Uterine smooth muscle cell (primary cell): ENCODE measurements at places on chromosomes 4 and X. TPM values are rescaled to one million over a fixed set of nuclear protein-coding genes. Genes with fewer than 3 reads are reported as not detected.

INTU gene
- total RNA-seq = 5.5 and 8.1 TPM in 2 replicates

BTC gene
- 0.11 and 0.25 TPM in 2 replicates for total RNA-seq

VCX gene
- not detected in 2 replicates for total RNA-seq

GYPB gene
- total RNA-seq = not detected in 2 replicates

TKTL1 gene
- not detected in 2 replicates for total RNA-seq

ALB gene
- total RNA-seq = 0.12 TPM in 1 of 2 replicates, not detected in the other

SLC30A9 gene
- 101 and 104 TPM in 2 replicates for total RNA-seq

FANCB gene
- total RNA-seq = 10.1 and 15.2 TPM in 2 replicates

AMBN gene
- not detected in 2 replicates for total RNA-seq

ZNF732 gene
- 0.12 and 0.66 TPM in 2 replicates for total RNA-seq

RPA4 gene
- total RNA-seq = 1.00 and 1.7 TPM in 2 replicates

PPP1R2C gene
- total RNA-seq = not detected in 2 replicates

PASD1 gene
- total RNA-seq = not detected in 2 replicates

SSX4 gene
- total RNA-seq = not detected in 2 replicates

TDO2 gene
- total RNA-seq = 0.11 TPM in 1 of 2 replicates, not detected in the other

CFAP299 gene
- total RNA-seq = 1.7 and 2.0 TPM in 2 replicates

FDCSP gene
- not detected in 2 replicates for total RNA-seq

BCLAF3 gene
- 6.3 and 7.7 TPM in 2 replicates for total RNA-seq

FBXL5 gene
- total RNA-seq = 127 and 136 TPM in 2 replicates

BBS12 gene
- 4.6 and 7.2 TPM in 2 replicates for total RNA-seq

GPM6B gene
- total RNA-seq = 4.6 and 8.1 TPM in 2 replicates

MORC4 gene
- 30.5 and 48.6 TPM in 2 replicates for total RNA-seq

SLC10A3 gene
- total RNA-seq = 15.9 and 17.5 TPM in 2 replicates

ENPP6 gene
- 0.33 TPM in 1 of 2 replicates, not detected in the other for total RNA-seq

GPR50 gene
- total RNA-seq = not detected in 2 replicates

MAGEB1 gene
- not detected in 2 replicates for total RNA-seq

PPBP gene
- total RNA-seq = not detected in 2 replicates

SLC6A14 gene
- not detected in 2 replicates for total RNA-seq

APELA gene
- not detected in 2 replicates for total RNA-seq

WNK3 gene
- total RNA-seq = 0.44 and 0.87 TPM in 2 replicates

PUDP gene
- total RNA-seq = 10.4 and 11.5 TPM in 2 replicates
